ENCODE measurements at places on chromosomes 16 and 17. TPM values are rescaled to one million over a fixed set of nuclear protein-coding genes. Genes with fewer than 3 reads are reported as not detected.

CCL16 gene
- polyA plus RNA-seq, result 0.13 TPM

PYY gene
- not detected for polyA plus RNA-seq

- DNase-seq, result no peak
These were observed 7.4 kb downstream of the TMC6 start for GRCh38 chr17:78120971-78121800.

DNA sequence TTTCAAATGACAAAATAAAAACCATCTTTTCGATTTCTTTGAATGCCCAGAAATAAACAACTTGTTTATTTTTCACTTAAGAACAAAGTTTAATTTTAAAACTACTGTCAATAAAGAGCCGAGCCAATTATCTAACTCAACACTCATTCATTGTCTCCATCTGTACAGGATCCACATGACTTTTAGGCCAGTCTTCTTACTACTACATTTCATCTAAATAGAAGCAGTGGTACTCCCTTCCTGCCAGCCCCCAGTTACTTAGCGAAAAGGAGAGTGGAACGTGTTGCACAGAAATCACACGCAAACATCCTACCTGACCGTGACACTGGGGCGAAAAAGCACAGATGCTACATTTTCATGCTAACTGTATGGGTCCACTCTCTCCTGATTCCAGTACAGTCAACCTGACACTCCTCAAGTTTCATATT is 1.2 kb downstream of the GNA13 start:
- no peak for DNase-seq

DNA sequence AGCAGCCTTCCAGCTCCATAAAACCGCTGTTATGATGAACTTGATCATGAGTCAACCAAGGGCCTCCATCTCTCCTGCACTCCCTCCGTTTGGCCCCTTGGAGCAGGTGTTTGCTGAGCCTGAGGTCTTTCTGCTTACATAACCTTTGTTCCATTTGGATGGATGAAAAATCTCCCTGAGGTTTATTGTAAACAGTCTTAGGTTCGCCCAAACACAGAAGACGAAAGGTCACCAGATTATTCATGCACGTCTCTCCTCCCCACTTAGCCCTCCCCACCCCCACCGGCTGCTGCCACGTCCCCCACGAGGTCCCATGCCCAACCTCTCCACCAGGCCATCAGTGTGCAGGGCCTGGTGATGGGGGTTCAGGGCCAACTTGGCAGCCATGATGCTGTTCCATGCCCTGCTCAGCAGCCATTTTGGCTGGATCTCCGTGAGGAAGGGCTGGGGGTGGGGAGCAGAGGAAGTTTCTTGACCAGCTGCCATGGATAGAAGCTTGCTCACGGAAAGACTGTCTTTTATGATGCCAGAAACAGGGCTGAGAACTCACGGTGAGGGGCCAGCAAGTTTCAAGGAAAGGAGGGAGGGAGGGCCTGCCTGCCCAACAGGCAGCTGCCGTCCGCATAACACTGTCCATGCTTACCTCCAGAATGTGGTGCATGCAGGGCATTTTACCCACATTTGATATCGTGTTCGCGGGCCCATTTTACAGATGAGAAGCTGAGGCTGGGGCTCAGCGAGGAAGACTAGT is 47.8 kb upstream of the FOXF1 start:
- no peak for DNase-seq

- DNase-seq, result no peak
These were observed 86.8 kb downstream of the CMIP start for GRCh38 chr16:81531419-81531821.
